Smooth muscle cell of bladder (primary cell): ENCODE measurements at places on chromosomes 2 and 18. TPM values are rescaled to one million over a fixed set of nuclear protein-coding genes. Genes with fewer than 3 reads are reported as not detected.

The CHRND gene
- not detected in 2 replicates for total RNA-seq

The HOXD13 gene
- total RNA-seq, result 0.09 and 0.28 TPM in 2 replicates

The PROKR1 gene
- total RNA-seq, result not detected in 2 replicates

The MRO gene
- total RNA-seq, result under 0.01 and 0.18 TPM in 2 replicates

The CROCC2 gene
- 0.09 and 0.14 TPM in 2 replicates for total RNA-seq

The IL1RL1 gene
- total RNA-seq, result 0.14 and 0.18 TPM in 2 replicates

The CCDC68 gene
- 6.9 and 27.0 TPM in 2 replicates for total RNA-seq

The DPY30 gene
- 38.7 and 49.9 TPM in 2 replicates for total RNA-seq

The CCDC148 gene
- 0.28 and 0.46 TPM in 2 replicates for total RNA-seq

The UGT1A9 gene
- under 0.01 TPM in 1 of 2 replicates, not detected in the other for total RNA-seq

The ANKRD30B gene
- total RNA-seq, result under 0.01 and 0.09 TPM in 2 replicates

The CTIF gene
- 31.4 and 43.4 TPM in 2 replicates for total RNA-seq

The ILKAP gene
- total RNA-seq, result 18.9 and 21.0 TPM in 2 replicates

The MCM6 gene
- total RNA-seq, result 7.1 and 8.2 TPM in 2 replicates

The LAMA1 gene
- 11.7 and 55.3 TPM in 2 replicates for total RNA-seq

The SPRED2 gene
- 5.5 and 6.0 TPM in 2 replicates for total RNA-seq

The RNASEH1 gene
- 33.2 and 38.4 TPM in 2 replicates for total RNA-seq

The UNC80 gene
- not detected in 2 replicates for total RNA-seq

The FOXI3 gene
- total RNA-seq, result not detected in 2 replicates
